NCI-H187 (cell line): ENCODE measurements at places on chromosomes 13 and 19.

DNA sequence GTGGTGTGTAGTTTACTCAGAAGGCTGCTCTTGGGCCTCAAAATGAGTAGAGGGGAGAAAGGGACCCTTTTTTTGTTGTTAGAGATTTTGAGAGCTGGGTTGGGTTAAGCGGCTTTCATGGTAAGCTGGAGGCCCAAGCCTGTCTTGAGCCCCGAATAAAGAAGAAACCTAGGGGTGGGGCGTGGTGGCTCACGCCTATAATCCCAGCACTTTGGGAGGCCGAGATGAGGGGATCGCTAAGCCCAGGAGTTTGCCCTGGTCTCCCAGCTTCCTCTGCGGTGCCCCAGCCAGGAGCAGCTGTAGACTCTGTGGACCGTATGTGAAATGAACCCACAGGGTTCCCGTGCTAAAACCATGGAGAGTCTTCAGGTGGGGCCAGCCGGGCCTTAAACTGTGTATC is 56.1 kb downstream of the KDM4B start:
- no peak for DNase-seq

GRCh38 chr19:29540114-29540513 is 14.3 kb downstream of the VSTM2B start:
- DNase-seq = no peak

- no peak for DNase-seq
Observed at GRCh38 chr19:19064811-19065745, 1.3 kb downstream of the SLC25A42 start.

- DNase-seq = no peak
Observed at GRCh38 chr13:60230593-60230992, 66.9 kb upstream of the DIAPH3 start.

DNA sequence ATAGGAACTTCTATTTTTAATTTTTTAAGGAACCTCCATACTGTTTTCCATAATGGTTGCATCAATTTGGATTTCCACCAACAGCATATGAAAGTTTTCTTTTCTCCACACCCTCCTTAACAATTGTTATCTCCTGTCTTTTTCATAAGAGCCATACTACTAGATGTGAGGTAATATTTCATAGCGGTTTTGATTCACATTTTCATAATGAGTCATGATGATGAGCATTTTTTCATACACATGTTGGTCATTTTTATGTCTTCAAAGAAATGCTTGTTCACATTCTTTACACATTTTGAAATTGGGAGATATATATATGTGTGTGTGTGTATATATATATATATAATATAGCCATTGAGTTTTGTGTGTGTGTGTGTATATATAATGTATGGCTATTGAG is 420.3 kb upstream of the PCDH9 start:
- no peak for DNase-seq

- DNase-seq = no peak
Observed at GRCh38 chr19:35845215-35846037, 6.9 kb downstream of the NPHS1 start.

- DNase-seq = no peak
Observed at GRCh38 chr19:33554821-33555220, 33.2 kb upstream of the PEPD start.

DNA sequence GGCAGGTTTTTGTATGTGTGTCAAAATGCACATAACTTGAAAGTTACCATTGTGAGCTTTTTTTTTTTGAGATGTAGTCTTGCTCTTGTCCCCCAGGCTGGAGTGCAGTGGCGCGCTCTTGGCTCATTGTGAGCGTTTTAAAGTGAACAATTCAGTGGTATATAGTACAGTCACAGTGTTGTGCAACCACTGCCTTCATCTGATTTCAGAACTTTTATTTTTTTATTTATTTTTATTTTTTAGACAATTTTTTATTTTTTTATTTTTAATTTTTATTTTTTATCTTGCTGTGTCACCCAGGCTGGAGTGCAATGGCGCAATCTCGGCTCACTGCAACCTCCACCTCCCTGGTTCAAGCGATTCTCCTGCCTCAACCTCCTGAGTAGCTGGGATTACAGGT is 15.0 kb downstream of the SLC25A42 start:
- no peak for DNase-seq

- DNase-seq = no peak
Observed at GRCh38 chr13:75661443-75661842, 25.3 kb downstream of the LMO7 start.

GRCh38 chr19:2811221-2811722 is 8.4 kb upstream of the ZNF554 start:
- no peak for DNase-seq

DNA sequence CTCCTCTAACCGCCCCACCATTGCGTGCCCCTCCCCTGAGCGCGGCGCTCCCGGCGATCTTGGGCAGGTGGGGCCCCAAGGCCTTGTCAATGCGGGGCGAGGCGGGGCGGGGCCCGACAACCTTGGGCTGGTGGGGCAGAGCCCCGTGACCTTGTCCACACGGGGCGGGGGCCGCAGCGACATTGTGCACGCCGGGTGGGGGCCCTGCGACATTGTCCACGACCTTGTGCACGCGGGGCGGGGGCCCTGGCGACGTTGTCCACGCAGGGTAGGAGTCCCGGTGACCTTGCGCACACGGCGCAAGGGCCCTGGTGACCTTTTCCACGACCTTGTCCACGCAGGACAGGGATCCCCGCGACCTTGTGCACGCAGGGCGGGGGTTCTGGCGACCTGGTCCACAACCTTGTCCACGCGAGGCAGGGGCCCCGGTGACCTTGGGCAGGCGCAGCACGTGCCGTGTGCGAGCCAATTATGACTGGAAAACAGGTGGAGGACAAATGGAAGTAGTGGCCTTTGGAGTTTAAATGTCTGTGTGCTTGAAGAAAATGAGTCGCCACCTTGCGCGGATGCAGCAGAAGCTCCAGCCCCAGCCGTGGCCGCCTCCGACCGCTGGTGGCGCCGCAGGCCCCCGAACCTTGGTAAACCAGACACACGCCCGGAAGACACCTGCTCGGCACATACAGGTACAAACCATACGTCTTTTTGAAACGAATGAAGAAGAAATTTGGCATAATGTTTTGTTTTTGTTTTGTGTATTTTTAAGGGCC is 62.6 kb downstream of the LATS2 start:
- no peak for DNase-seq

DNA sequence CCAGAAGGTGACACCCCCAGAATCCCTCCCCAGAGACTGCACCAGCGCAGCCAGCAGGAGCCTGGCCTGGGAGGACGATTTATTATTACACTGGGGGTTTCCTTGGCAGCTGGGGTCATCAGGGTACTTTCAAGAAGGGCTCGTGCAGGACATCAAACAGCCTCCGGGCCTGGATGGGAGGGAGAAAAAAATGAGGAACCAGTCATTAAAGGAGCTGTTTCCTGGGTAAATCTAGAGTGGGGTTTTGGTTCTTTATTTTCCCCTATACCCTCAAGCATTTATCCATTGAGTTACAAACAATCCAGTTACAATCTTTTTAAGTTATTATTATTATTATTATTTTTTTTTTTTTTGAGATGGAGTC is 3.1 kb downstream of the POLR1G start:
- DNase-seq = no peak

DNA sequence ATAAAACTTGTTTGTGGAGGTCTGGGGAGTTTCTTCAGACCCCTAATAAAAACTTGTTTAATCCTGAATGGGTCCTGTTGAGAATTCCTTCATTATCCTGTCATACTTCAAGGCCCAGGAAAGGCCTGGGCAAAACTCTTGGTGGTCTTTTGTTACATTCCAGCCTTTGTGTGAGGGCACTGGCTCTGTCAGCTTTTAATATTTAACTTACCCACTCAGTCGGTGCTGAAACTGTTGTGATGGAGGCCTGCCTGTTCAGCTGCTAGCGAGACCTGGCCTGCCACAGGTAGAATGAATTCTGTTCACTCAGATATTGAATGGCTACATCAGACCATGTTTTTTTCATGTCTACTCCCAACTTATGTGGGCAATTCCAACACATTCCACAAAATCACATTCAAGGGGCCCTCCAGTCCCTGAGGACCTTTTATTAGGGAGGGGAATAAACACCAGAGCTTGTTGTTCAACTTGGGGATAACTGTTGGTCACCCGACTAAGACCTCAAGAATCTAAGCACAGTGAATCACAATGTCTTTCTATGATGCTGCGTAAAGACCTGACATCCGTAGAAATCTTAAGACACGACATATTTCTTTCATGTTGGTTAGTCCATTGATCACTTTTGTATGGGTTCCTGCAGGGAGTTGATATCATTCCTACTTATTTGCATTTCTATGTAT is 12.5 kb downstream of the NLRP8 start:
- no peak for DNase-seq
